ENCODE measurements at places on chromosomes 5 and 9.

DNA sequence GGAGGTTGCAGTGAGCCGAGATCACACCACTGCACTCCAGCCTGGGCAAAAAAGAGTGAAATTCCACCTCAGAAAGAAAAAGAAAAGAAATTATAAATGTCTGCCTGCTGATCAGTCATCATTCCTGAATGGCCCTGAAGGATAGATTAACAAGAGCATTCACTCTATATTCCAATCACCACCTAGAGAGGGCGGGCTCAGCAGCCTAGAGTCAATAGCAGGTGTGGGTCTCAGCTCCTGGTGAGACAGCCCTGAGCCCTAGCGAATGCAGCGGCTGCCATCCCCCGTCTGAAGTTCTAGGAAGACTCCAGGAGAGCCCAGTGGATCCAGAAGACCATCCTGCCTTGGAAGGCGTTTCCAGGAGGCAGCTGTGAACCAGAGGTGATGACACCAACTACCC is 12.0 kb downstream of the FBP1 start:
- DNase-seq = no peak

DNA sequence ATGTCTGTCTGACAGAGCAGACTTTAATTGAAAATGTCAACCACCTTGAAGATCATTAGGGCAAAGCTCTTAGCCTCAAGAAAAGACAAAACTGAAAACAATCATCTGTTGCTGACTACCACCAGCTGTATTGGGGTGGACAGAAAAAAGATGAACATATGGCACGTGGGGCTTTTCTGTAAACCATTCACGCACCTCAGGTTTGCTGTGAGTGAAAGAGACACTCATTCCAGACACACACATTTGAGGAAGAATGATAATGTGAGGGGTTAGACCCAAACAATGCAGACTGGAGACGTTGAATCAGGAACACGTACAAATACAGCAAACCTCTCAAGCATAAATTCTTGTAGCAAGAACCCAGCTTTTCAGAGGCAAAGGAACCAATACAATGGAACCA is 158.7 kb downstream of the EBF1 start:
- DNase-seq = no peak

GRCh38 chr9:88835038-88835466 is 156.2 kb upstream of the S1PR3 start:
- peak; percentile 75 for DNase-seq

- DNase-seq = no peak
Observed at GRCh38 chr5:117733051-117733450, 1158.4 kb upstream of the SEMA6A start.
